Right forelimb (tissue), 1 donor: ENCODE measurements at places on chromosomes 5 and 9.

GRCh38 chr5:135013947-135014570, 20.0 kb downstream of the PITX1 start:
- DNase-seq, result peak; percentile 56

- peak; percentile 38 for DNase-seq
Measured at GRCh38 chr5:677131-678101, 15.7 kb downstream of the TPPP start.

DNA sequence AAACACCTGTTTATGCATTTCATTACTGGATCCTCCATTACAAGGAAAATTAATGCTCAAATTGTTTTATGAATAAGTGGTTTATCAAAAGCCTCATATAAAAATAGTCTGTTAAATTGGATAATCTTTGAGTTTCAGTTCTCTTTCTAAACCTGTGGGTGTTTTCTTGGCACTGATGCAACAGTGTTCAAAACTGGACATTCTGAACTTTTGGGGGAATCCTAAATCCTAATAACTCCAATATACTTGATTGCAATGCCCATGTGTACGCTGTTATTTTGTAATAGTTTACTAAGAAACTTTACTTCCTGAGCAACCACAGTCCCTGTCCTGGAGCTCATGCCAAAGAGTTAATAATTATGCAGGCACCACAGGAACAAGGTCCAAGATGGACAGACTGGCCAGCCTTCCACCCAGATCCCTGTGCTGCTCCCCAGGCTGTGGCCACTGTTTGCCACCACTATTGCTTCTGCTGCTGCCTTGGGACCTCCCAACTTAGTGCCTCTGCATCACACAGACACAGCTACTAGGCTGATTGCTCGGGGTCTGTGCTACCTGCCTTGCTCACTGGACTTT, 14.0 kb downstream of the IRGM start:
- DNase-seq, result no peak

DNA sequence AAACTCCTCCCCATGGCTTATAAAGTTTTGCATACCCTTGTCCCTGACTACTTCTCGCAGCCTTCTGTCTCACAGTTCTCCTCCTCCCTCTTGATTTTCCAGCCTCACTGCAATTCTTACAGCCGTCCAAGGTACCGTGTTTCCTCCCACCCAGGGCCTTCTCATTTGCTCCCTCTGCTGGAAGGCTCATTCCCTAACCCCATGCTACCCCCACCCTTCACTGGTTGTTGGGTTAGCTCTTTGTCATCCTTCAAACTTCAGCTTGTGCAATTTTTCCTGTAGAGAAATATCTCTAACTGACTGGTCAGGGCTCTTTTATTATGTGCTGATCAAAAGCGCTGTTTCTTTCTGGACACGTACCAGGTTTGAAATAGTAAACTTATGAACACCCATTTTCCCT, 329.2 kb downstream of the EBF1 start:
- DNase-seq, result no peak

DNA sequence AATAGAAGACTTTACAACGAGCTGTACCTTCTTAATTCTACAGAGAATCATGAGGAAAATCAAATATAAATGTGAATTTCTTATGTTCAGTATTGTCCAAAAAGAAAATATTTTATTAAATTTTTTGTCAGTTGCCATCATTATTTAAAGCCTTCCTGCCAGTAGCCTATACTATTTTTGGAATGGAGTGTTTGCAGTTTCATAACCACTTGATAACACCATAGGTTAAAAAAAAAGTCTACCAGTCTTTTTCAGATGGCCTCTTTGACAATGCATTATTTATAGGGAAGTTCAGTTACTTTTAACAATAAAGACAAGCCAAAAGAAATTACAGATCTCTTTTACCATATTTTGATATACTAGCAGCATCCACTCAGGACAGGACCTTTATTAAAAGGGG, 80.3 kb upstream of the CCDC152 start:
- no peak for DNase-seq

GRCh38 chr5:2147504-2148311, 265.0 kb upstream of the IRX4 start:
- DNase-seq, result no peak

DNA sequence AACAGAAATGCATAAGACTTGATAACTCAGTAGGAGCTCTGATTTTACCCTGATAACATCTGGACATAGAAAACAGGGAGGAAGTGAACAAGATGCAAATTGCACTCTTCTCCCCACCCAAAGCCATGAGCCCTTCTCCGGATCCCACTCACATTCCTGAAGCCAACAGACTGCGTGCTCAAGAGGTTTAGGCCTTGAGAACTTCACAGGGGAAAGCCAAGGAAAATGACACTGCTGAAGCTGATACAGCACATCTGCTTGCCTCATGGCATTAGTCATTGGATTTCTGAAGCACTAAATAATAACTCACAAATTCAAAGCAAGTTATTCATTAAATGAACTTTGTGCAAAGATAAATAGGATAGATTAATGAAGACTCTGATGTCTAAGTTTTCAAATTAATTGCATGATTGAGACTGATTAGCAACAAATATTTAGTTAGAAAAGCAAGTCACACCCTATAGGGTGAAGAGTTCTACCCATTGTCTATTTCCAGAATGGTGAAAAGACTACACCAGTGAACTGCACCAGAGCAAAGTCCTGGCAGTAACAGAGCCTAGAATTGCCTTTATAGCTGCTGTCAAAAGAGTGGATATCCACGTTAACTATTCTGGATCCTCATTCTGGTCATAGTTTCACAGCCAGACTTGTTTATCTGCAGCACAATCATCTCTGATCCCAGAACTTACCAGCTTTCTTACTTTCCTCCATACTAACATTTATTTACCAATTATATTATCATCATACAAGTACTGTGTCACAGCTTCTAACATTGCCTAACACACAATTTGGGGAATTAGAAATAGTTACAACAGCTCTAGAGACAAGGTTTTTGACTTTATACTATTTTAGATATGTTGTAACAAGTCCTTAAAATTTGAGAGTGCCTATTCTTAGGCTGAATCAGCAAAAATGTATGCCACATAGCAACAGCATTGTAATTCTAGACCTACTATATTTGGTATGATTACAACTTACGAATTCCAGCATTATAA, 432.1 kb upstream of the RGMB start:
- DNase-seq, result no peak

DNA sequence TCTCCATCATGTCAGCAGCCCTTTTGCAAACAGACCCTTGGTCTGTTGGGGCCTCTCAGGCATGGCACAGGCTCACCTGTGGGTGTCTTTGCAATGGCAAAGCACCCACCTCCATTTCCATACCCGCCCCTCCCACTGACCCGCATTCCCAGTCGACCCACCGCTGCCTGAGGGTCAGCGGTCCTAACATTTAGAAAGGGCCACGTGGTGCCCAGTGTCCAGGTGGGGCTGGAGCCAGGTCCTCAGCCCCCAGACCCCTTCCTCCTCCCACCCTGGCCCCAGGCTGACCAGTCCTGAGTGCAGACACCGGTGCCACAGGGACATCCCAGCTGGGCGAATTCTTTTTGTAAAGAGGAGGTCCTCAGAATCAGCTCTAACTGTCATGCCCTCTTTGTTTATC, 43.3 kb upstream of the CEP72 start:
- DNase-seq, result peak; percentile 6

DNA sequence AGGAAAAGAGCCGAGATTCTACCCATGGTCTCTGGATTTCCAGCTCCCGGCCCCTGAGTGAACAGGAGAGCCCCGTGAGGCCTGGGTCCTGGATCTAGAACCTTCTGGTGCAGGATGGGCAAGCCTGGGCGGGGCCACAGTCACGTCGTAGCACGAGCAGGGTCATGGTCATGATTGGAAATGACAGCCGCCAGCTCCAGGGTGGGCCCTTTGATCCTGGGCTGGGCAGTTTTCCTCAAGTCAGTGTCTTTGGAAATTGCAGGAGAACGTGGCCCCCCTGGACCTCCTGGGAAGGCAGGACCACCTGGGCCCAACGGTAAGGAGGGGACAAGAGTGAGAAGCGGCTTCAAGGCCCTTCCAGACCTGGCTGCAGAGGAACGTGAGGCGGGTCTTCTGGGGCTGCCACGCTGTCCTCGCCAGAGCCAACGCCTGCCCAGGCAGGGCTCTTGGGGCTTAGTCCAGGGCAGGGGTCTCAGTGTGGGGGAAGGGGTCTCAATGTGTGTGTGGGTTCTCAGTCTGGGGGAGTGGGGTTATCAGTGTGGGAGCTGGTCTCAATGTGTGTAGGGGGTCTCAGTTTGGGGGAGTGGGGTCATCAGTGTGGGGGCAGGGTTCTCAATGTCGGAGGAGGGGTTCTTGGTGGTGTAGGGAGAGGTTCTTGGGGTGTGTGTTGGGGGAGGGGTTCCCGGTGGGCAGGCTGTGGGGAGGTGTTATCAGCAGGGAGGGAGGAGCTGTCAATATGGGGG, 2.6 kb downstream of the FCN2 start:
- peak; percentile 30 for DNase-seq

DNA sequence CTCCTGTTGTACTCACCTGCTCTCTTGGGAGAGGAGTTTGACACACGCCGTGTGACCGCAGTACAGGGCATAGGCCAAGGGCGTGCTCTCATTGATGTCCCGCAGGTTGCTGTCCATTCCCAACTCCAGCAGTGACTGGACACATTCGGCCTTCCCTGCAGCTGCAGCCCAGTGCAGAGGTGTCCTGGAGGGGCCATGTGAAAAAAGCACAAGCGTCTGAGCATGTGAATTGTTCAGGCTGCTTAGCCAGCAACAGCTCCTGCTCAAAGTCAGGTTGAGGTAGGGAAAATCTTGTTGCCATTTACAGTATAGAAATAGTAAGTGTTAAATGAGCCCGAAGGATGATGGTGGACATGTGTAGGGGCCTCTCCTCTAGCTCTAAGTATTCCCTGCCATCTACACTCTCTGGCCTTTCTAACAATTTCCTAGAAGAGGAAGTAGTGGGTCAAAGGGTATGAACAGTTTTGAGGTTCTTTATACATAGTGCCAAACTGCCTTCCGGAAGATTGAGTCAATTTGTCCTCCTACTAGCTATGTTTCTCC, 116.5 kb downstream of the ANKRD55 start:
- no peak for DNase-seq

GRCh38 chr5:161167016-161167767, 315.2 kb upstream of the ATP10B start:
- DNase-seq, result no peak

- DNase-seq, result no peak
Measured at GRCh38 chr9:11457825-11458790, 845.3 kb upstream of the PTPRD start.

DNA sequence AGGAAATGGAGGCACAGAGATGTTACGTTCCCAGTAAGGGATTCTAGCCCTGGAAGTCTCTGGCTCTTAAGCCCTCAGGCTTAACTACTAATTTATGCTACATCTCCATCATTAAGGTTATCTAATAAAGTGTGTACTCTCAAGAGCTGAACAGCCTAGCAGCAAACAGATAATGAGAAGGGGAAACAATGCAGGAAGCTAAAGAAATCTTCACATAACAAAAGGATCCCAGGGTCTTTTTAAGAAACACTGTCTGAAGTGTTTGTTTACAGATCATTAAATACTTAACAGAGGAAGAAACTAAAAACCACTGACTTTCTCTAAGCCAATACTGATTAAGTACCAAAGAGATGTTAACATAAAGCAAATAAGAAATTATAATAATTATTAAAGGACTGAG, 129.0 kb downstream of the PAPPA start:
- DNase-seq, result no peak

- peak; percentile 70 for DNase-seq
Measured at GRCh38 chr9:76610011-76610352, 151.0 kb downstream of the GCNT1 start.

- DNase-seq, result no peak
Measured at GRCh38 chr5:74378464-74378863, 262.1 kb downstream of the ENC1 start.

DNA sequence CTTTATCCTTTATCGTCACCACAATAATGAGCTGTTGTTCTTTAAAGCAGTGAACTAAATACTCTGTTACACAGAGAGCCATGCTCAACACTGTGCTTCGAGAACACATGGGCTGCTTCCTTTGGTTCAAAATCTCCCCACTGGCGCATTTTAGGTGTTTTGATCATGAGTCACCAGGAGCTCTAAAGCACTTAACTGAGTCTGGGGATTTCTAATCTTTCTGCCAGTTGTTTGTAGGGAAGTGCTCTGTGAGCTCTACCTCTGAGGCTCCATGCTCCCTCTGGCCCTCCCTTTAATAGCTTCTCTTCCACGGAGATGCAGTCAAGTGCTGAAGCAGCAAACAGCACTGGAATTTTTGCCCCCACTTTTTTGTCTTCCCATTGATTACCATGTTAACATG, 17.0 kb downstream of the ERAP2 start:
- DNase-seq, result no peak

DNA sequence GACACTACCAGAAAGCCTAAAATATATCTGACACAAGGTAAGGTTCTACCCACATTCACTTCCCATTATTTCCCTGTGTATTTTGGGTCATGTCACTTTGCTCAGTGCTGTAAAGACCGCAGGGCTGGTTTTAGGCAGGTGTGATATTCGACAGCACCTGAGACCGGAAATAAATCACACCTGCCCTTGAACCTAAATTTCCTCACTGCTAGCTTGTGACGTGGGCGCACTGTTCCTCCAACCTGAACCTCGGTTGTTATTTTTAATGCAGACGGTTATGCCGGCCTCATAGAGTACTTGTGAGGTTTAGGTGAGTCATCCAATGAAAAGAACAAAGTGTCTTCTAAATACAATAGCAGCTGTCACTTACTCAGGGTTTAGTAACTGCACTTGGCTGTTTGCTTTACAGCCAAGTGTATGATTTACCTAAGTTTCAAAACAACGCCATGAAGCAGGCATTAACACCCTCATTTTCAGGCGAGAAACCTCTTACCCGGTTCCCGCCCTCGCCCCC, 20.7 kb upstream of the ZNF782 start:
- DNase-seq, result no peak

- DNase-seq, result no peak
Measured at GRCh38 chr5:136382071-136382470, 16.7 kb upstream of the TRPC7 start.

- no peak for DNase-seq
Measured at GRCh38 chr5:72555871-72556270, 48.7 kb upstream of the ZNF366 start.

- DNase-seq, result no peak
Measured at GRCh38 chr5:156779436-156779835, 70.7 kb upstream of the PPP1R2B start.

GRCh38 chr5:54959673-54960418, 25.5 kb downstream of the ESM1 start:
- DNase-seq, result no peak

DNA sequence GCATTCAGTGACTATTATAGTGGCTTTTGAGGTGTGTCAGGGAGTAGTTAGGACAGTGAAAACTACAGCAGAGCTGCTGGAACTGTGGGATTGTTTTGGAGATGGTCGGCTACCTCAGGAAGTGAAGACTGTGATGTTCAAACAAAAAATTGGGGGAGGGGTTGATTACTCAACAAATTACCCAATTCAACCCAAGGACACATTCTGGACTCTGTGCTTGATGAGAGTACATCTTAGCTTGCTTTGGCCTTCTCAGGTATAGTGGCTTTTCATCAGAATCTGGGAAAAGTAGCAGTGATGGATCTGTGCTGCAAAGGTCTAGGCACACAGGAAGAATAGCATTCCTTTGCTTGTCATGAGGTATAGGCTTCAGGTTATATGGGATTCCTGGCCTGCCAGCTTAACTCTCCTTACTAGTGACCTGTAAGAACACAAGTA, 47.0 kb downstream of the SLC44A1 start:
- DNase-seq, result no peak

GRCh38 chr5:39187831-39188731, 31.3 kb downstream of the FYB1 start:
- no peak for DNase-seq
